ENCODE measurements at places on chromosomes 6 and 20. TPM values are rescaled to one million over a fixed set of nuclear protein-coding genes. Genes with fewer than 3 reads are reported as not detected.

DNA sequence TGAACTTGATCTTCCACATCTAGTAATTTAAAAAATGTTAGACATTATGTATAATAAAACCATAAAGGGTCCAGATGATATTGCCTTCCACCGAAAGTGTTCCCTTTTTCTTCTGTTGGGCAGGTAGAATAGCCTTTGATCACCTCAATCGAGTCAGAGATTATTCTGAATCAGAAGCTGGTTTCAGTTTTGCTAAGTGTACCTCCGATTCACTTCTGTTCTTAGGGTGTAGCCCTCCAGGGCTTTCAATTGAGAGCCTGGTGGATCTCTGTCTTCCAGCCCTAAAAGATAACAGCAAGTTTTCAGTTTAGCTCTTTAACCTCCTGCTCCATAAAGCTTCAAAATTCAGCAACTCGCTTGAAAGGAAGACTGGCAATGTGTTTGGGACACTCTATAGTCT lies 21.1 kb upstream of the AIG1 start:
- DNase-seq, result no peak

DNA sequence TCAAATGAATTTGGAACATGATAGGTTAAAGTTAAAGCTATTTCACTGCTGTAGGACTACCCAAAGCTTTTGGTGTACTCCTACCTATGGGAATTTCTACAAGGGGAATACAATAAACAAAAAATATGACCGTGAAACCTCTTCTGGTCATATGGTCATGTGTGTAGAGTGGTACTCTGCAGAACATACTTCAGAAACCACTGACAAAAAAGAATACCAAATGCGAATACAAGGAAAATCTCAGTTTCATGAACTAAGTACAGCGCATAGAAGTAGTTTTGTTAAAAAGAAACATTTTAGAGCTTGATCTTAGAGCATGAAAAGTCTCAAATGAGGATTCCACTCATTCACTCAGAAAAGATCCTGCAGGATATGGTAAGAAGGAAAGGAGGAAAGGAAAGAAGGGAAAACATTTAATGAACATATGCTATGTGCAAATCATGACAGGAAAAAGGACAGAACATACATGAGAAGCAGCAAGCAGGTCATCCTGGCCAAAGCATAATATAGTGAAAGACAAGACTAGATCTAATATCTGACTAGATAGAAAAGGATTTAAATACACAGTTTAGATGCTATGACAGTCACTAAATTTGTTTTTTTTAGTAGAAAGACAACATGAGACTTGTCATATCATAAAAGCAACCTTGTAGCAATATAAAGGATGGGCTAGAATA lies 36.5 kb downstream of the SNX14 start:
- DNase-seq, result no peak

DNA sequence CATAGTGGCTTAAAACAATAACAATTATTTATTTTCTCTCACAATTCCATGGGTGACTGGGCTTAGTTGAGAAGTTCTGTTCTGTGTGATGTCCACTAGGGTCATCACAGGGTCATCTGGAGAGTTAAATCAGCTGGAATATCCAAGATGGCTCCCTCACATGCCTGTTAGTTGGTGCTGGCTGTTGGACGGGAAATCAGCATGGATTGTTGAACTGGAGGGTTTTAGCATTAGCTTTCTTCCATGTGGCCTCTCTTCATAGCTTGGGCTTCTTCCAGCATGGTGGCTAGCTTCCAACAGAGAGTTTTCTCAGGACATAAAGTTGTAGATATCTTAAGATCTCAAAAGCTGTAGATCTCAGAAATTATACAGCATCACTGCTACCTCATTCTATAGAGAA lies 19.6 kb downstream of the MARCKS start:
- DNase-seq, result no peak

The C6orf58 gene
- total RNA-seq, result not detected

Measured in suprapubic skin (tissue), 4 donors.